ENCODE measurements at places on chromosomes 7 and 10.

DNA sequence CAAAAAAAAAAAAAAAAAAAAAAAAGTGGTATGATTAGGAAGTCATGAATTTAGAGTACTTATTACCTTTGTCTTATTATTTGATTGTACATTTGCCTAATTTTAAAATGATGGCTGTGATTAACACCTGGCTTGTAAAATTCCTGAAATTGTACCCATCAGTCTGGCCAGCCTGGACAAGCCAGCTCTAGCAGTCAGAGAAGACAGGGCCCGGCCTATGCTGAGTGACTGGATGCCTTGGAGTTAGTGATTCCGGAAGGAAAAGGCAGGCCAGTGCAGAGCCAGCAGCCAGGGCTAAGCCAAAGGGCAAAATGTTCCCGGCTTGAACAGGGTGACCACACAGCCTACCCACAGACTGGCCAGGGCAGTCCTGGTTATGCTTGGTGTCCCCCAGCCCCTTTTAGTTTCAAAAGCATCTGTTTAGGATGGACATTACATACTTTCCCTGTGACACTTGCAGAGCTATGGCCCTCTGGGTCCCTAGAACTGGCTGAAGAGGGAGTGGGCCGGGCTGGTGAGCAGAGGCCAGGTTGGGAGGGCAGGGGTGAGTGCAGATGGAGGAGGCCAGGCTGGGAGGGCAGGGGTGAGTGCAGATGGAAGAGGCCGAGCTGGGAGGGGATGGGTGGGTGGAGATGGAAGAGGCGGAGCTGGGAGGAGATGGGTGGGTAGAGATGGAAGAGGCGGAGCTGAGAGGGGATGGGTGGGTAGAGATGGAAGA, 61.7 kb downstream of the PROSER2 start:
- DNase-seq: no peak

- DNase-seq: no peak
These were observed 41.9 kb downstream of the PRPF18 start for GRCh38 chr10:13628661-13629060.

DNA sequence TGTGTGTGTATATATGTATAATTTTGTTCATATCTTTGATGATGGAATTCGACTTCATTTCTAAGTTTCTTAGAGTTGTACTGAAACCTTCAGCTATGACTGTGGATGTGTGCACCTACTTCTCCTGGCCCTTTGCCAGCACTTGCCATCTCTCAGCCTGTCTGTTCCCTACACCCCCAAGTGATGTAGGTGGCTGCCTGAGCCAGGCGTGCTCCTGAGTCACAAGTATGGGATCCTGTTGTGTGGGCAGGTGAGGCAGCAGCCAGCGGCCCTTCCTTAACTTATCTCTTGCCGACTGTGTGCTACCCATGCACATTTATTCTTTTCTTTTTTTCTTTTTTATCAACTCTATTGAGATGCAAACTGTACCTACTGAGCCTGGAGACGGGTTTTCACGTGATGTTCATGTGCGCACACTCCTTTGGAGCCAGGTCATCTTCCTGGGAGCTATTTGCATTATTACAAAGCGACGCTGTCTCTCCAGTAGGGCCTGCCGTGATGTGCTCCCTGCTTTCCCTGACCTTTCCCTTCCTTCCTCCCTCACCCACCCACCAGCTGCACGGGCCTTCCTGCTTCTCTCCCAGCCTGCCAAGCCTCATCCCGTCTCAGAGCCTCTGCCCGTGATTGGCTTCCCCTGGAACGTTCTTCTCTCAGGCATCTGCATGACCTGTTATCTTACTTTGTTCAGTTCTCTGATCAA, 31.3 kb upstream of the GALNT11 start:
- no peak for DNase-seq

- DNase-seq: no peak
These were observed 220.0 kb downstream of the LRMDA start for GRCh38 chr10:75651417-75651816.

DNA sequence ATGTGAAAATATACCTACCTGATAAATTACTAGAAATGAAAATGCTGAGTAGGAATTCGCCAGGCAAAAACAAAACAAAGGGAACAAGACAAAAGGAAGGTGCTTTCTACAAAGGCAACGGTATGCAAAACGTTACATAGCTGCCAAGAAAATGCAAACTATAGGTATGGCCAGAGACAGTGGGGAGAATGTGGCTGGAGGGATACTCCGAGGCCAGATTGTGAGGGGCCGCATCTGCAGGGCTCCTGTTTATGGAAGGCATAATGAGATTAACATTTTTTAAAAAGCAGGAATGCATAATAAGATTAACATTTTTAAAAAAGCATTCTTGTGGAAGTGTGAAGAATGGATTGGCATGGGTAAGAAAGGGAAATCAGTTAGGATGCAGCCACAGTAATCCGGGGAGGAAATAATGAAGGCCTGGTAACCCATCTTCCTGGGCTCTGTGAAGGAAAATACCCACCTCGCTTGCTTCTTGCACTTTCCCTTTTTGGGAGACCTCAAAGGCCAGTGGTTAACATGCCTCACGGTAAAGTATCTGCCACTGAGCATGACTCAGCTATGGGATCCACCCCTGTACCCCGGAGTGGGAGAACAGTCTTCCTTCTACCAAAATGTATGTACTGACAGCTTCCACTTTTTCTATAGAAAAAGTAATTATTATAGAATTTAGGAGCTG, 145.8 kb upstream of the LRRN3 start:
- no peak for DNase-seq

DNA sequence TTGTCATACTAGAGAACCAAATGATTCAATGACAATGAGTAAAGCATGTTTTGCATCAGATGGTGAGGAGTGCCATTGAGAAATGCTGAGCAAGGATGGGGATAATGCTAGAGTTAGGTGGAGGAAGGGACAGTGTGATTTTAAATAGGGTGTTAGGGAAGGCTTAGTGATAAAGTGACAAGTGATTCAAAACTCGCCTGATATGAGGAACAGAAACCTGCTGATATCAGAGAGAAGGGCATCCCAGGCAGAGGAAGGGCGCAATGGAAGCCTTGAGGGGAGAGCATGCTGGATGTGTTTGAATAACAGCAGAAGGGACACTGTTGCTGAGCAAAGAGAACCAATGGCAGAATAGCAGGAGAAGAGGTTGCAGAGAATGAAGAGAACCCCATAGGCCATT, 196.2 kb downstream of the NRG3 start:
- no peak for DNase-seq
